Caco-2 (cell line): ENCODE measurements at places on chromosomes 7 and 10. TPM values are rescaled to one million over a fixed set of nuclear protein-coding genes. Genes with fewer than 3 reads are reported as not detected.

GRCh38 chr7:140595468-140596092, 45.0 kb downstream of the DENND2A start:
- DNase-seq: no peak

- DNase-seq: no peak
These were observed 83.5 kb downstream of the SGMS1 start for GRCh38 chr10:50540069-50540825.

DNA sequence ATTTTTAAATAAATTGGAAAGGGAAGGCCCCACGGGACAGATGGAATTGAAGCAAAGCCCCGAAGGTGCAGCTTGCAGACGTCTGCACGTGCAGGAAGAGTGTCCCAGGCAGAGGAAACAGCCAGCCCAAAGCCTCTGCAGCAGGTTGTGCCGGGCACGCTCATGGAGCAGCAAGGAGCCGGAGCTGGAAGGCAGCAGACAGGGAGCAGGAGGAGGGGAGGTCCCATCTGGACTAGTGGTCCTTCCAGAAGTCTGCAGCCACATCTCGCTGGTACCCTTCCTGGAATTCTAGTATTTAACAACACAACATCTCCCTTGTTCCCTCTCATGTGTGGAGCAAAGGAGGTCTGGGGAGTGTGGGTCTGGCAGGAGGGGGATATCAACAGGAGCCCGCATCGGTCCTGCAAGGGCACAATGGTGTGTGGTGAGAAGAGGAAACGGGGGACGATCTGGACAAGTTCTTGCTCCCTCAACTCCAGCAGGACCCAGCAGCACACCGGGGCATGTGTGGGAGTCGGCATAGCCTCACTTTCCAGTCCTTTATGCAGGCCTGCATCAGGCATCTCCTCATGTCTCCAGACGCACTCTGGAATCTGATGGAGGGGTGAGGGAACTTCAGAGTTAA, 169.3 kb downstream of the GRID1 start:
- no peak for DNase-seq

DNA sequence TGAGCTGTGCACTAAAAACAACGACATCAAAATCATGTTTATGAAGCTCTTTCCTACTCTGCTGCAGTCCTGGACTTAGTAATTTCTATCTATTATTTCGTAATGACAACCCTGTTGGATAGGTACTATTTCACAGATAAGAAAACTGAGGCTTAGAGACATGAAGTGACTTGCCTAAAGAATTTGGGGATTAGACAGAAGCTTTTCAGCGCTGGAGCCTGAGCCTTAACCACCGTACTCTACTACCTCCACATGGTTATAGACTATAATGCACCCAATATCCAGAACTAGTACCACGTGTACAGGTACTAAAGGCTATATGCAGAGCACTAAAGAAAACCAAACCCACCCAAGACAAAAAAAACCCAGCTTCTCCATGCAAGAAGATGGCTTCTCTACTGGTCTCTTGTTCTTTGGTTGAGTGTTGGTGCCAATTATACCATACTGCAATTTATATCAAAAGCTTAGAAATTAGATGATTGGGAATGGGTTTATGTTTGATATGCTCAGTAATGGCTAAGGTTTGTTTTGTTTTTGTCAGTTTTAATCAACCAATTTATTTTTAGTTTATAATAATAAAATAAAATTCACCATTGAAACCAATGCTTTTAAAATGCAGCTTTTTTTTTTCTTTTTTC, 6.5 kb upstream of the SNX10 start:
- DNase-seq: peak; percentile 55

- peak; percentile 55 for DNase-seq
These were observed 49.2 kb downstream of the SVIL start for GRCh38 chr10:29585488-29585976.

DNA sequence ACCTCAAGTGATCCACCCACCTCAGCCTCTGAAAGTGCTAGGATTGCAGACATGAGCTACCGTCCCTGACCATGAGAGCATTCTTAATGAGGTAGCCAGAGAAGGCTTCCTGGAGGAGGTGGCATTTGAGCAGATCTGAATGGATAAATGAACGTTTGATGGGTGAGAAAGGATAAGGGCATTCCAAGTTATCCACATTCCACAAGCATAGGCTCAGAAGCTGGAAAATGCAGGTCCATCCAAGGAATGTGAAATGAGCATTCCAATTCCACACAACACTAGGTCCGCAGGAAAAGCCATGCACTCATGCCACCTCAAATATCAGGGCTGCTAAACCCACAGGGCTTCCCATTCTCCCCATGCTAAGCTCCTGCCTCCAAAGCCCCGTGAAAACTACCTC, 17.0 kb downstream of the TMEM130 start:
- no peak for DNase-seq

DNA sequence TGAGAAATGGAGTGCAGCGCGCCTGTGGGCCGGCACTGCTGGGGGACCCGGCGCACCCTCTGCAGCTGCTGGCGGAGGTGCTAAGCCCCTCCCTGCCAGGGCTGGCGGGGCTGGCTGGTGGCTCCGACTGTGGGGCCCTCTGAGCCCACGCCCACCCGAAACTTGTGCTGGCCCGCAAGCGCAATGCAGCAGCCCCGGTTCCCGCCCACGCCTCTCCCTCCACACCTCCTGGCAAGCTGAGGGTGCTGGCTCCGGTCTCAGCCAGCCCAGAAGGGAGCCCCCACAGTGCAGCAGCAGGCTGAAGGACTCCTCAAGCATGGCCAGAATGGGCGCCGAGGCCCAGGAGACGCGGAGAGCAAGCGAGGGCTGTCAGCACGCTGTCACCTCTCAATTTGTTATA, 1063.0 kb upstream of the AUTS2 start:
- no peak for DNase-seq

DNA sequence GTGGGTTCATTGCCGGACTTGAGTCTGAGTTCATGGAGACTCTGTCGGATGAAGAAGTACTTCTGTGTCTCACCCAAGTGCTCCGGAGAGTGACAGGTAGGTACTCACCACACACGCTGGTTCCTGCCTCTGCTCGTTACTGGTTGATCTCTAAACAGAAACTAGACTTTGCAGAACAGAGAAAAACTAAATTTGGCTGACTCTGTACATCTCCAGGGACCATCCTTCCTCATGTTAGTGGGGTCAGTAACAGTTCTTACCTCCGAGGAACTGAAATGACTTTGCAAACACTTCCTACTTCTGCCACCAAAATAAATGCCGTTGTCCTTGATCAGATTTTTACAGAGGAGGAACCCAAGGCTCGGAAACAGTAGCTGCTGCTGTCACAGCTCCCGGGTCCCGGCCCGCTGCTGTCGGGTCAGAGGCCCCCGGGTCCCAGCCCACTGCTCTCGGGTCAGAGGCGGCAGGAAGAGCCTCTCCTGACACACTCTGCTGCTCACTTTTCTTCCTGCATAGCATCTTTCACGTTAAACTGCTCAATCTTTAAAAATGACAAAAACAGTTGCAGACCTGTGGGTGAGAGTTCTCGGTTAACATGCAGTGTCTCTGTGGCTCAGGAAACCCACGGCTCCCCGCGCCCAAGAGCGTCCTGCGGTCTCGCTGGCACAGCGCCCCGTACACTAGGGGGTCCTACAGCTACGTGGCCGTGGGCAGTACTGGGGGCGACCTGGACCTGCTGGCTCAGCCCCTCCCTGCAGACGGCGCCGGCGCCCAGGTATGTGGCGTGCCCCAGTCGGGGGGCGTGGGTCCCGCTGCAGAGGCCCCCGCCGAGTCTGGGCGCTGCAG, 4.8 kb upstream of the MTG1 start:
- no peak for DNase-seq

- DNase-seq: peak; percentile 65
These were observed 8.5 kb upstream of the KNDC1 start for GRCh38 chr10:133151543-133151972.

DNA sequence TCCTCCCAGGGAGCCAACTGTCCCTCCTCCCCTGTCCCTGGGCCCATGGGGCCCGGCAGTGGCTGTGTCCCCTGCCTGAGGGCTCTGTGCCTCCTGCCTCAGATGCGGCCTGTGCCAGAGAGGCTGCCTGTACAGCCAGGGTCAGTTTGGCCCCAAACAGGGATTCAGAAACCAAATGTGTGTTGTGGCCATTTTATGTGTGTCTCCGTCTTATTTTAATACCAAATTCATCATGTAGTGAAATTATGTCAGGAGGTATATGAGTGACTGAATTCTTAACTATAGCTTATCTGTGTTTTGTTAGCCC, 114.8 kb downstream of the NT5C2 start:
- no peak for DNase-seq

GRCh38 chr10:131692686-131693334, 208.0 kb upstream of the PPP2R2D start:
- no peak for DNase-seq

The PLEKHS1 gene
- total RNA-seq: not detected in 2 replicates

The TCF7L2 gene
- total RNA-seq: 45.4 and 50.9 TPM in 2 replicates
